LNCaP clone FGC (cell line): ENCODE measurements at places on chromosomes 11 and 22.

- no peak for DNase-seq
These were observed 12.2 kb upstream of the OR10D3 start for GRCh38 chr11:124170801-124171586.

DNA sequence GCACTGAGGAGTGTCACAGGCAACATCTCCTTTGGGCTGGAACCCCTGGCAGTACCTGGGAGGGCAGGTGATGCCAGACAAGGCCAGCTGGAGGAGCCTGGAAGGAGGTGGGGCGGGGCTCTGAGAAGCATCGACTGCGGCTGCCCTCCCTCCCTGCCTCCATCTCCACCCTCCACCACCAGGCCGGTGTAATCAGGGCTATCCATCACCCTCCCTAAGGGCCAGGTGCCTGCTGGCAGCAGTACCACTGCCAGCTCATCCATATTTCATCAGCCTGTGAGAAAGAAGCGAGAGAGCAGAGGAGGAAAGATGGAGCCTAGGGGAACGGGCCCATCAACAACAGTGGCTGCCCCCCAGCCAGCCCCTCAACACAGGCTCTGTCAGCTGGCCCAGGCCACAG lies 51.4 kb upstream of the RASD2 start:
- DNase-seq, result no peak

DNA sequence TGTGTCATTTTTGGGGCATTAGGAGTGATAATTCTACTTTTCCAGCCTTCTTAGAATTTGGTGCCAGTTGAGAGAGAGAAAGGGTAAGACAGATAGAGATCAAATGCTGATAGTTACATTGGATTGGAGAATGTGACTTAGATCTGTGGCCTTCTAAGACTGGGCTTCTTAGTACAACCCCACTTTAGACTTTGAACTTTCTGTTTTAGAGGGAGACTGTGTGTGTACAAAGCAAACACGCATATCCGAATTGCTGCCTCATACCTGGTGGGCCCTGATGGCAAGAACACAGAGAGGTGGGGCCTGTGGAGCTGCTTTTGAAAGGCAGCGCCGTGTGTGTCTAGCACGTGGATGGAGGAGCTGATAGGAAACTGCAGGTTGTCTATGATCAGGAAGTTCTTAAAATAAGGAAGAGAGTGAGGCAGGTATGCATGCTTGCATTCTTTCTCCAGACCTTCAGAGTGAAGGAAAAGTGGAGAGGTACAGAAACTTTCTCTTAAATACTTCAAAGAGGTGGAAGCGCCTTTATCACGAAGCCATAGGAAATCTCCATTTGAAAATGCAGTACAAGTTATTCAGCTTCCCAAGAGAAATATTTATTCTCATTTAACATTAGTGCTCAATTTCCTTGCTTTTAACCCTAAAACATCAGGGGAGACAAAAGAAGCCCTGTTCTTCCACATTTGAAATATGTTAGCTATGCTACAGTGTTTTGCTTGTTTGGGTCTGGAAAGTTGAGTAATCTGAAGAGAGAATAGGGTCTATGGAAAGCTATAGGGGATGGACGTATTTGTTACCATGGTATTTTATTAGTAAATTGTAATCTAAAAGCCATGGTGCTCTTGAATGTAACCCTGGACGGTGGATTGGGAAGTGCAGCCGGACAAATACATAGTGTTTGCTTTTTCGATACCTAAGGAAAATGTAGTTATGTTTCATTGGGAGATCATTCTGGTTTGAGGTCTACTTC lies 13.7 kb downstream of the PDHX start:
- no peak for DNase-seq

DNA sequence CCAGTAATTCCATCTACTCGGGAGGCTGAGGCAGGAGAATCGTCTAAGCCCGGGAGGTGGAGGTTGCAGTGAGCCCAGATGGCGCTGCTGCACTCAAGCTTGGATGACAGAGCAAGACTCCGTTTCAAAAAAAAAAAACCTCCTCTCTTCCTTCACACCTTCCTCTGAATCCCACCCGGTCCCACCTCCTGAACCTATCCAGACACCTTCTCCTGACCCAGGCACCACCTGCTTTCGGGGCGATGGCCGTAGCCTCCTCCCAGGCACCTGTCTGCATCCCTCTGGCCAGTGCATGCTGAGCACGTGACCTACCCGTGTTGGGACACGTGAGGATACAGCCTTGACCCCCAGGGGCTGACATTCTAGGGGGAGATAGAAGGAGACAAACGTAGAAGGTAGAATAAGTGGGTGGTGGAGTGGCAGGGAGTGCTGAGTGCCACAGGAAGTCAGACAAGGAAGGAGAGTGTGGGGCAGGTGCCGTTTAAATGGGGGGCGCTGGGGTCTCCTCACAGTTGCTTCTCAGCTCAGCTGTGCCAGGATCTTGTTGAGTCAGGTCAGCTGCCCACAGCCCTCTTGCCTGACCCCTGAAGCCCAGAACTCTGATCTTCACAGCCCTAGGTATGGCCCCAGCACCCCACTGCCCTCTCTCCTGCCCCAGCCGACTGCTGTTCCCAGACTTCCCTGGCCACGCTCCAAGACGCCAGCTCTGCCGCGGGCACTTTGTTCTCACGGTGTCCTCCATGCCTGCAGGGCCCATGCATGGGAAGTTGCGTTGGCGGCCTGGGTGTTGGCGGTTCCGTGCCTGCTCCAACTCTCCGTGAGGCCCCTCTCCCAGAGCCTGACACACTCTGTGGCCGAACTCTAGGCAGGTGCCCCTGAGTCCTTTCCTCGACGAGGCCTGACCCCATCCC lies 1.2 kb upstream of the MIOX start:
- no peak for DNase-seq

DNA sequence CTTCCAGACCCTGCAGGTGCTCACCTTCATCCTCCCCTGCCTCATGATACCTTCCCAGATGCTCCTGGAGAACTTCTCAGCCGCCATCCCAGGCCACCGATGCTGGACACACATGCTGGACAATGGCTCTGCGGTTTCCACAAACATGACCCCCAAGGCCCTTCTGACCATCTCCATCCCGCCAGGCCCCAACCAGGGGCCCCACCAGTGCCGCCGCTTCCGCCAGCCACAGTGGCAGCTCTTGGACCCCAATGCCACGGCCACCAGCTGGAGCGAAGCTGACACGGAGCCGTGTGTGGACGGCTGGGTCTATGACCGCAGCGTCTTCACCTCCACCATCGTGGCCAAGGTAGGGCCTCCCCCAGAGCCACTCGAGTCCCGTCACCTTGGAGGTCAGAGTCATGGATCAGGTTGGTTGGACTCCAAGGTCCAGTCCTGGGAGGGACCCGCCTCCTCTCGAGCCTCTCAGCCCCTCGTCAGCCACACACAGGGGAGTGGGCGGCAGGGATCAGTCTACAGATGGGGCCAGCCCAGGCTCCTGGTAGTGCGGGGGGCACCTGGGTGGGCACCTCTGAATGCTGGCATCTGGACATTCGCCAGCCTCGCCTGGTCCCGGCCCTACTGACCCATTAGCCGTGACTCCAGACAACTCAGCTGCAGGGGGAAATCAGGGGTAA lies 34.8 kb upstream of the SLC22A12 start:
- no peak for DNase-seq

DNA sequence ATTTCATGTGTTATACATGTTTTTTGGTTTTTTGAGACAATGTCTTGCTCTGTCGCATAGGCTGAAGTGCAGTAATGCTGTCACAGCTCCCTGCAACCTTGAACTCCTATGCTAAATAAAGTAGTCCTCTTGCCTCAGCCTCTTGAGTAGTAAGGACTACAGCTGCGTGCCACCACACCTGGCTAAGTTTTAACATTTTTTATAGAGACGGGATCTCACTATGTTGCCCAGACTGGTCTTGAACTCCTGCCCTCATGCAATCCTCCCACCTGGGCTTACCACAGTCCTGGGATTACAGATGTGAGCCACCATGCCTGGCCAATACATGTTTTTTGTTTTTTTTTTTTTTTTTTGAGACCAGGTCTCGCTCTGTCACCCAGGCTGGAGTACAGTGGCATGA lies 33.9 kb downstream of the SWAP70 start:
- no peak for DNase-seq

DNA sequence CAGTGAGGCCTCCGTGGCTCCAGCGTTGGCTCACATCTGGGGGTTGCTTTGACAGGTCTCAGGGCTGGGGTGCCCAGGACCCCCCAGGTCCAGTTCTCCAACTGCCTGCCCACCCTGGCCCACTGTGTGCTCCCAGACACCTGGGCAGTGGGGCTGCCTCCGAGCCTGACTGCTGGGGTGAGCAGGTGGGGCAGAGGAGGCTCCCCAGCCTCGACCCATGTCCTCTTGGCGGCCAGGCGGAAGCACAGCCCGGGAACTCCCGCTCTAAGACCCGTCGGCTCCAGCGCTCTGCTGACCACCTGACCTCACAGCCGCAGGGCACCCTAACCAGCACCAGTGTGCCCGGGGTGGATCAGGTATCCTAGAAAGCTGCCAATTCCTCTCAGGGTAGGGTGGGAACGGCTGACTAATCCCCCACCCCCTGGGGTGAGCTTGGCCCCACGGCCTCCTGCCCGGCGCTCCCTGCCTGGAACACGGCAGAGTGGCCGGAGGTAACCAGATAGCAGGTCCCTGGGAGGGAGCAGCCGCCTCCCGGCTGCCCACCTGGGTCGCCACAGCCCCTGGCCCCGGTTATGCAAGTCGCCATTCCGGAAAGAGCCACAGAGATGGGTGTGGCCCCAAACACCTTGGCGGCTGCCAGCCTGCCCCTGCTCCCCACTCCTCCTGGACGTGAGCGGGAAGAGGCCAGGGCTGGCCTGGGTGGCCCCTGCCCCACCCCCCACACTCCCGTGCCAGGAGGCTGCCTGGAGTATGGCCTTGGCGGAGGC lies 19.2 kb upstream of the MUC5B start:
- DNase-seq, result no peak

- DNase-seq, result no peak
These were observed 318.1 kb upstream of the PITPNB start for GRCh38 chr22:28237112-28237511.

DNA sequence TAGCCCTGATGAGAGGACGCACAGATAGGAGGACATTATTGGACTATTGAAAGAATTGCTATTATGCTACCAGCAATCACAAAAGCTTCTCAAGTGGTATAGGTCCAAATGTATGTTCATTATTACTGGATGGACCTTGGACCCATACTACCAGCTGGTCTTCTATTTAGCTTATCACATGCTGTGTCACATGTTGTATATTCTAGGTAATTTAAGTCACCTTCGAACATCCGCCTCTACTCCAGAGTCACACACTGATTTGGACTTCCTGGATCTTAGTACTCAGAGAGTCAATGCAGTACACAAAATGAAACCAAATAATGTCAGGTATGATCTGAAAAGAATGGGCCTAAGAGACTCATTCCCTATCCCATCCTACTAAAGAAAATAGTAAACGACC lies 534.0 kb upstream of the API5 start:
- no peak for DNase-seq

DNA sequence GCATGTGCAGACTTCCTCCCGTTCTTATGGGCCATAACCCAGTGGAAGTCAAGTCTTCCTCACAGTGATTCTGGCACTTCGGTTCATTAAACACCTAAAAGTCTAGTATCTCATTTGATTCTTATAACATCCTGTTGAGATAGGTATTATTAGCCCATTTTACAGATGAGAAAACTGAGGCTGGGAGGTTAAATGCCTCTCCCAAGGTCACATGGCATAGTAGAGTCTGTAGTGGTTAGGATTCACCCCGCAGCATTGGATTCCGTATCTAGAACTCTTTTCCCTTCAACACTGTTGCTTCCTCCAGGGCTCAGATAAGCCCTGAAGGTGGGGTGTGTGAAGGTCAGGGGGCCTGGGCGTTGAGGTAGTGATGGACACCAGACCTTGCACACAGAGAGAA lies 3.4 kb downstream of the GPHA2 start:
- no peak for DNase-seq

GRCh38 chr22:30423301-30423958 lies 2.1 kb upstream of the MTFP1 start:
- no peak for DNase-seq

GRCh38 chr11:20544603-20545237 lies 54.7 kb upstream of the SLC6A5 start:
- DNase-seq, result no peak

DNA sequence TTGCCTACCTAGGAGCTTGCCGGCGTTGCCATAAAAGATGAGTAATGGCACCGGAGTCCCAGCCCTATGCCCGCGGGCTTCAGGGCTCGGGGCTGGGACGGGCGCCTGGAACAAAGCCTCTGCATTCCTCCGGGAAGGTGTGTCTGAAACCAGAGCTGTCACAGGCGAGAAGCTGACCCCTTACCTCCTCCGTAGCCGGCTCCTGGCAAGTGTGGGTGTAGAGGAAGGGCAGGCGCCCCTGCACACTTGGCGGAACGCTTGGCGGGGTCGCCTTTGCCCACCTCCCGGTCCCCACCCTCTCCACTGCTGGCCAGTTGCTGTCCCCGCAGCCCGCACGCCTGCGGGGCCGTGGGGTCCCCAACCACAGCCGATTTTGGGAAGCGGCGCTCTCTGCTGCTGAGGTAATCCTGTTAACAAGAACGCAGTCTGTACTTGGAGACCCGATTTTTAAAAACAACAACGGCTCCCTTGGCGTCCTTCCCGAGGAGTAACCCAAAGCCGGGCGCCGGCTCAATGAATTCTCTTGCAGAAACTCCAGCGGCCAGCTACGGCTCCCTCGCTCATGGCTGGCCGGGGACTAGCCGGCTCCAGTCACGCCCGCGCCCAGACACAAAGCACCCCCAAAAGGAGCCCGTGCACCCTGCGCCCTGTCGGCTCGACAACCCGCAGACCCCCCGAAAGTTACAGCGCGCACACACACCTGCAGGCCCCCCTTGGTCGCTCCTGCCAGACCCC lies 89.2 kb downstream of the PLEKHA7 start:
- DNase-seq, result no peak
